ENCODE measurements at places on chromosomes 3 and 15. TPM values are rescaled to one million over a fixed set of nuclear protein-coding genes. Genes with fewer than 3 reads are reported as not detected.

Gene GOLGA8S
- not detected for polyA plus RNA-seq

Gene BOC
- polyA plus RNA-seq: not detected

Gene ITIH4
- 29.8 TPM for polyA plus RNA-seq

Gene CPB1
- not detected for polyA plus RNA-seq

Gene WDR82
- polyA plus RNA-seq: 27.3 TPM

Gene SYNPR
- polyA plus RNA-seq: not detected

Gene SPESP1
- polyA plus RNA-seq: not detected

Gene SLC24A5
- not detected for polyA plus RNA-seq

Gene MKRN2OS
- polyA plus RNA-seq: not detected

Gene KIF15
- polyA plus RNA-seq: 0.04 TPM

DNA sequence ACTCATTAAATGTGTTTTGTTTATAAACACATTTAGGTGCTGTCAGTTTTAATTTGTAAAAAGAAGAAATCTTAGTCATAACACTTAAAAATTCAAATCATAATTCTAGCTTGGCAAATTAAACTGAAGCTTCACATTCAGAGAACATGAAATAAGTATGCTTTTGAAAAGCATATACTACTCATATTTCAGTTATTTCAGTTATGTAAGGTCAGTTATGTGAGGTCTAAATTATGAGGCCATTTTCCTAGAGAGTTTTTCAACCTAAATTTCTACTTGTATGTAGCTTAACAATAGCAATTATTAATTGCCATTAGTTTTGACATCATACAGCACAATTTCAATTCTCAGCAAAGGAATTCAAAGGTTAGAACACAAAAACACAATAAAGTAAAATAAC lies 465.0 kb downstream of the PLOD2 start:
- H3K27me3 ChIP-seq: no peaks in the 10 kb centered on the region
- no peak for DNase-seq
- no peak overlapping the region for H3K27ac ChIP-seq
- no peaks in the 10 kb centered on the region for H3K36me3 ChIP-seq
- H3K4me3 ChIP-seq: no peak overlapping the region

- no peak overlapping the region for H3K27ac ChIP-seq
- no peak overlapping the region for H3K4me3 ChIP-seq
- no peaks in the 10 kb centered on the region for H3K27me3 ChIP-seq
- H3K4me1 ChIP-seq: peaks cover 34% of the 10 kb centered on the region
Measured at GRCh38 chr15:41011055-41011815, 58.0 kb downstream of the CHAC1 start.

GRCh38 chr15:44394562-44394961 lies 32.9 kb upstream of the CTDSPL2 start:
- no peak overlapping the region for H3K27ac ChIP-seq
- no peaks in the 10 kb centered on the region for H3K4me1 ChIP-seq
- no peaks in the 10 kb centered on the region for H3K27me3 ChIP-seq
- no peak for DNase-seq
- no peak overlapping the region for H3K4me3 ChIP-seq
- peaks cover 4% of the 10 kb centered on the region for H3K36me3 ChIP-seq

DNA sequence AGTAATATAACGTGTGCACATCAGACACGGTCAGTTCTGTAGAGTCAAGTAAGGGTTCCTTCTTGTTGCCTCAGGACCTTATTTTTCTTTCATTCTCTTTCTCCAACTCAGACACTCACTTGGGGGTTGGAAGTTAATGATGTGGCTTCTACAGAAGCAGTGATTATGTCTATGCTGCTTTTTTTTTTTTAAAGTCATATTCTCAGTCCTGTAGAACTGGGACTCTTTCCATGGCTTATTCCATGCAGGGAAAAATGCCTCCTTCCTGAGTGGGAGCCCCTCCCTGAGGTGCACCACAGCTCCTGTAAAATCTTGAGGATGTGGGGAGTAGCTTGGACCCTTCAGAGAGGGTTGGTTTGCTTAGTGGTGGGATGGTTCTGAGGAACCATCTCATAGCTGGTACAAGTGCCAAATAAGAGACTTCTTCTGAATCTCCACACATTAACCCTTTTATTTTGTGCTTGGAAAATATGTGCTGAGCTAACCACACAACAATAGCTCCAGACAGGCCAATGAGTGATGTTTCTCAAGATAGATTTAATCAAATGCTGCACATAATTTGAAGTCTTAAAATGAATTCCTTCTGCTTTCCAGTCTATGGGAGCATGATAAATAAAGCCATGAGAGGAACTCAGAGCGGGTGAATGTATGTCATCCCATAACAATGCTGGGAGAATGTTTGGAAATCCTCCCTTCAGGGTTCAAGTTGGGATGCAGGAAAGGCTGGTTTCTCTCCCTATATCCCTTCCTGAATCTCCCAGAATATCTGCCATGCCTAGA lies 23.3 kb upstream of the FSTL1 start:
- H3K27ac ChIP-seq: no peak overlapping the region
- no peak for DNase-seq
- H3K27me3 ChIP-seq: no peaks in the 10 kb centered on the region

DNA sequence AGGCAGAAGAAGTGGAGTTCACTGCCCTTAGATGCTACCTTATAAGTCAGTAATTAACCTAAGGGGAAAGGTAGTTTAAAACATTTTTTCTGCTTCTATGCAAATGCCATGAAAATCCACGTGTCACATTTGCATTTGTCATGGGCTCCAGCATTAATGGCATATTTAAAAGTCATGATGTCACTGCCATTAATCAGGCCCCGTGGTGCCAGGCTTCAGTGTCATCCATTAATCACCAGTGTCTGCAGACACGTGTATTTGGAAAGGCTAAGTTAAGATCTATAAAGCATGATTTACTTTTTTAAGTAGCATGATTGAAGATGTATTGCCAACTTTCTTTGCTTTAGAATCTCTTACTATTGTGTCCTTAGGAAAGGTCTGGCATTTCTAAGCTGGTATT lies 857.8 kb downstream of the TUSC7 start:
- peaks cover 15% of the 10 kb centered on the region for H3K4me1 ChIP-seq
- no peak overlapping the region for H3K4me3 ChIP-seq
- H3K36me3 ChIP-seq: no peaks in the 10 kb centered on the region

DNA sequence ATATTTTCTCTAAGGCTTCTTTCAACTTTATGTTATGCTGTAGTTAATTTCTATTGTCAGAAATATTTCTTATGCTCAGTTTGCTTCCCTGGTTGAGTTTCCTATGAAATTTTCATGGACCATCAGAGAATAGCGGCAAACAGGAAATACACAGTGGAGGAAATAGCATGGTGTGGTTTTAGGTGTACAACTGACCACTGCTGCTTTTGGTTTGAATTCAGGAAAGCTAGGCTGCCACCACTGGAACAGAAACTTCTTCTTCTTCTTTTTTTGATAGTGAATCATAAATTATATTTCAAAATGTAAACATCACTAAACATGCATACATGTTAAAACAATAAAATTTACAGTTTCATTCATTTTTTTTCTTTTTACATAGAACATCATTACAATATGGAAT lies 316.6 kb upstream of the TGFBR2 start:
- no peaks in the 10 kb centered on the region for H3K27me3 ChIP-seq
- H3K4me1 ChIP-seq: peaks cover 36% of the 10 kb centered on the region
- no peak overlapping the region for H3K27ac ChIP-seq
- H3K4me3 ChIP-seq: no peak overlapping the region

DNA sequence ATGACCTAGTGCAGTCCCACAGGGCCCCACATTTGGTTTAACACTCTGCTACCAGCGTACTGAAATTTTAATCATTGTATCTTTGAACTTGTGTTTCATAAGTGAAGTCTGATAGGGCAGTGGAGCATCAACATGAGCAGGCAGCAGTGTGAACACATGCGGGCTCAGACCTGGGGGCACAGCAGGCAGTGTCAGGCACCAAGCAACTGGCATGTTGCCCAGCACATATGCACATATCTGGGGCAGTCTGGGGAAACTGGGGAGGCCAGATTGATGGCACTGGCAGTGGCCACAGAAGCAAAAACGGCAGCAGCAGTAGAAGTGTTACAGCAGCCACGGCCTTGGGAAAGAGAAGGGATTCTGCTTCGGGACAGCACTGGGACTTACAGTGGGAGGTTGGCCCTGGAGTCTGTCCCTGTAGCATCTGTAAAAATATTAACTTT lies 353.9 kb upstream of the KCNMB2 start:
- DNase-seq: no peak
- no peak overlapping the region for H3K27ac ChIP-seq
- H3K4me3 ChIP-seq: no peak overlapping the region
- H3K36me3 ChIP-seq: no peaks in the 10 kb centered on the region

- no peak overlapping the region for H3K4me3 ChIP-seq
- no peak overlapping the region for H3K27ac ChIP-seq
- no peaks in the 10 kb centered on the region for H3K27me3 ChIP-seq
- DNase-seq: no peak
Measured at GRCh38 chr3:55416331-55416821, 70.7 kb downstream of the WNT5A start.

- no peak overlapping the region for H3K4me3 ChIP-seq
- peaks cover 3% of the 10 kb centered on the region for H3K4me1 ChIP-seq
- H3K27me3 ChIP-seq: no peaks in the 10 kb centered on the region
- DNase-seq: no peak
- peaks cover 41% of the 10 kb centered on the region for H3K36me3 ChIP-seq
Measured at GRCh38 chr15:72737723-72738122, 45.8 kb downstream of the ADPGK start.

GRCh38 chr3:108414007-108414406 lies 96.4 kb downstream of the MYH15 start:
- H3K4me3 ChIP-seq: no peak overlapping the region
- H3K36me3 ChIP-seq: no peaks in the 10 kb centered on the region
- H3K4me1 ChIP-seq: no peaks in the 10 kb centered on the region
- H3K27ac ChIP-seq: no peak overlapping the region
- no peaks in the 10 kb centered on the region for H3K27me3 ChIP-seq
- DNase-seq: no peak

GRCh38 chr3:173733029-173733652 lies 335.6 kb downstream of the NLGN1 start:
- no peak overlapping the region for H3K27ac ChIP-seq
- no peaks in the 10 kb centered on the region for H3K4me1 ChIP-seq
- H3K4me3 ChIP-seq: no peak overlapping the region
- no peaks in the 10 kb centered on the region for H3K36me3 ChIP-seq
- H3K27me3 ChIP-seq: no peaks in the 10 kb centered on the region

- H3K4me1 ChIP-seq: peaks cover 31% of the 10 kb centered on the region
- H3K36me3 ChIP-seq: no peaks in the 10 kb centered on the region
- H3K27ac ChIP-seq: peak overlapping the region; percentile 66
Measured at GRCh38 chr3:196202516-196202970, 8.7 kb downstream of the ZDHHC19 start.

- no peaks in the 10 kb centered on the region for H3K36me3 ChIP-seq
- peak overlapping the region; percentile 31 for H3K27ac ChIP-seq
- H3K27me3 ChIP-seq: no peaks in the 10 kb centered on the region
- no peak overlapping the region for H3K4me3 ChIP-seq
Measured at GRCh38 chr3:73094129-73094528, 32.7 kb downstream of the EBLN2 start.

DNA sequence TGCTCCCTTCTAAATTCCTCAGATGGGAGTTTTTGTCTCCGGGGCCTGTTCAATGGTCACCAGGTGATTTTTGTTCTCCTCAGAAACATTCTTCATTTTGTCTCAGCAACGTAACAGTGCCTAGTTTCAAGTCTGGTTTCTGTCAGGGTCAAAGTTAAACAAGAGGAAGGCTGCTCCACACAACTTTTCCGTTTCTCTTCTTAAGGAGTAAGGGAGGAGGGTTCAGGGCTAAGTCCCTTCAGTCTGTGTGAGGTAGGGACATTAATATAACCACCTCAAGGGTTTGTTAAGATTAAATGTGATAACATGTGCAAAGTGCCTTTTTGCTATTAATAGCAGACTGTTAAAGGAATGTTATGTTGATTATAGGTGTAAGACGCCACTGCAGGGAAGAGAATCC lies 41.8 kb downstream of the HOMER2 start:
- H3K27me3 ChIP-seq: no peaks in the 10 kb centered on the region
- H3K36me3 ChIP-seq: no peaks in the 10 kb centered on the region
- H3K4me3 ChIP-seq: no peak overlapping the region
- no peaks in the 10 kb centered on the region for H3K4me1 ChIP-seq

DNA sequence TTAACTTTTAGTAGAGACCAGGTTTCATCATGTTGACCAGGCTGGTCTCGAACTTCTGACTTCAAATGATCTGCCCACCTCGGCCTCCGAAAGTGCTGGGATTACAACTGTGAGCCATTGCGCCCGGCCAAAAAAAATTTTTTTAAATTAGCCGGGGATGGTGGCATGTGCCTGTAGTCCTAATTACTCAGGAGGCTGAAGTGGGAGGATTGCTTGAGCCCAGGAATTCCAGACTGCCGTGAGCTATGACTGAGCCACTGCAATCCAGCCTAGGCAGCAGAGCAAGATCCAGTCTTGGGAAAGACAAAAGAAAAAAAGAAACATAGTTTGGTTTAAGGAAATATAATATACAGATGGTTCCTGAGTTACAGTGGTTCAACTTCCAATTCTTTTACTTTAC lies 44.9 kb upstream of the EIF3J start:
- peaks cover 69% of the 10 kb centered on the region for H3K36me3 ChIP-seq
- H3K27me3 ChIP-seq: no peaks in the 10 kb centered on the region
- DNase-seq: no peak
- H3K4me3 ChIP-seq: no peak overlapping the region
- H3K4me1 ChIP-seq: no peaks in the 10 kb centered on the region

DNA sequence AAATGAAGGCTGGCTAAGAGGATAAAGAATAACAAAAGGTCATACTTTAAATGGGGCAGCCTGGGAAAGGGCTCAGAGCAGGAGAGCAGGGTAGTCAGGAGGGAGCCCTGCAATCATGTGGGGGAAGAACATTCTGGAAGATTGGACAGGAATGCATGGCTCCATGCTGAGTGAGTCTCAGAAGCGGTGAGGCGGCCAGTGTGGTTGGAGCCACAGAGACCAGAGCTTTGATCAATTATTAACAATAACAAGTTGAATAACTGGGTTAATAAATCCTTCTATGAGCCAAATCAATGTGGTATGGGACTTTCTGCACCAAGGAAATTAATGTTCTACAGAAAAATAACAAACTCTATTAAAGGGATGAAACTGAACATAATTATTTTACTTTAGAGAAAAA lies 57.9 kb upstream of the DCUN1D1 start:
- no peak for DNase-seq
- H3K27me3 ChIP-seq: no peaks in the 10 kb centered on the region
- H3K36me3 ChIP-seq: peaks cover 62% of the 10 kb centered on the region

- H3K27me3 ChIP-seq: no peaks in the 10 kb centered on the region
- no peak overlapping the region for H3K4me3 ChIP-seq
- no peaks in the 10 kb centered on the region for H3K36me3 ChIP-seq
Measured at GRCh38 chr3:127697551-127698240, 24.9 kb downstream of the ABTB1 start.

DNA sequence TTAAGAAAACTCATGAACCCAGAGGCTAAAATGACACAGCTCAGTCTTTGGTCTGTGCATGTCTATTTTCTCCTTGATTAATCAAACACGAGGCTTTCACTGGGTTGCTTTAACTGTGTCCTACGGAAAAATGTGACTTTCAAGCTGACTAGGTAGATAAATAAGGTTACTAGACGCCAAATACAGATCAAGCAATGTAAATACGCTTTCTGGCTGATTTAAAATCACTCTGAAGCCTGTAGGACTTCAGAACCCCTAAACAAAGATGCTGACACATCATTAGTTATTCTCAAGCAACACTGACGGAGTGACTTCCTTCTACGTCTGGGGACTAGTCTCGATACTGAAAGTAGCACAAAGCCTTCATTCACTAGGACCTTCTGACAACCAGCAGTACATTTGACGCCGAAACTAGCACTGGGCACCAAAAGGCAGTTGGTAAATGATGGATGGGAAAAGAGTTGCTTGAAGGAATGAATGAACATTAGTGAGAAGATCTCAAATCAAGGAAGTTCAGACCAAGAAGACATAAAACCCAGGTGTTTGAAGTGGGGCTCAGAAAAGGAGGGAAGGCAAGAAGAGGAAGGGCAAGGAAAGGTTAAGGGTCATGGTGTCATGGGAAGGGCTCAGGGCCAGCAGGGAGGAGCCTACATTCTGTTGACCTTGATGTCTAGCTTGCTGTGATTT lies 67.1 kb upstream of the CDV3 start:
- H3K36me3 ChIP-seq: no peaks in the 10 kb centered on the region
- no peaks in the 10 kb centered on the region for H3K27me3 ChIP-seq
- peak overlapping the region; percentile 55 for H3K27ac ChIP-seq
- peaks cover 20% of the 10 kb centered on the region for H3K4me1 ChIP-seq
